ENCODE measurements at places on chromosomes 5 and 9. TPM values are rescaled to one million over a fixed set of nuclear protein-coding genes. Genes with fewer than 3 reads are reported as not detected.

ALDH7A1 gene
- 52.8 TPM for total RNA-seq

IER5L gene
- 32.1 TPM for total RNA-seq

CD72 gene
- total RNA-seq: 1.9 TPM

LCN2 gene
- not detected for total RNA-seq

ELOVL7 gene
- total RNA-seq: 0.09 TPM

ANKRD18A gene
- total RNA-seq: not detected

KIAA0825 gene
- 2.7 TPM for total RNA-seq

TEK gene
- total RNA-seq: 15.6 TPM

MARCOL gene
- total RNA-seq: not detected

EIF4EBP3 gene
- 1.7 TPM for total RNA-seq

ITK gene
- under 0.01 TPM for total RNA-seq

BTNL8 gene
- total RNA-seq: not detected

IL3 gene
- total RNA-seq: not detected

LAMC3 gene
- 0.09 TPM for total RNA-seq

C9 gene
- 0.16 TPM for total RNA-seq

CCL21 gene
- total RNA-seq: not detected

PHF24 gene
- 0.16 TPM for total RNA-seq

GFI1B gene
- total RNA-seq: not detected

ECSCR gene
- not detected for total RNA-seq

SPAG8 gene
- 1.5 TPM for total RNA-seq

FOXD4L4 gene
- 0.32 TPM for total RNA-seq

KIF12 gene
- total RNA-seq: not detected

STK32A gene
- total RNA-seq: 0.09 TPM

GDNF gene
- 0.32 TPM for total RNA-seq

ZCCHC9 gene
- total RNA-seq: 20.9 TPM

EFNA5 gene
- 0.77 TPM for total RNA-seq

PDGFRB gene
- total RNA-seq: 71.1 TPM

FNIP1 gene
- 62.3 TPM for total RNA-seq

IL5 gene
- total RNA-seq: not detected

SCGB3A1 gene
- total RNA-seq: not detected

ANGPTL2 gene
- 55.8 TPM for total RNA-seq

ACTBL2 gene
- total RNA-seq: under 0.01 TPM

SLC34A3 gene
- total RNA-seq: not detected

PRDM9 gene
- not detected for total RNA-seq

SLC22A5 gene
- 6.0 TPM for total RNA-seq

RARS1 gene
- total RNA-seq: 104 TPM

OR1K1 gene
- not detected for total RNA-seq

IL9 gene
- not detected for total RNA-seq

PCDHGB6 gene
- 3.7 TPM for total RNA-seq

LEAP2 gene
- 0.34 TPM for total RNA-seq

WDR38 gene
- not detected for total RNA-seq

HRH2 gene
- not detected for total RNA-seq

SETX gene
- total RNA-seq: 57.1 TPM

FGFR4 gene
- total RNA-seq: 36.5 TPM

QRFP gene
- total RNA-seq: not detected

C5orf58 gene
- total RNA-seq: not detected

TXNDC8 gene
- not detected for total RNA-seq

SIMC1 gene
- 1.7 TPM for total RNA-seq

PCDHB15 gene
- total RNA-seq: 0.32 TPM

HTR4 gene
- total RNA-seq: not detected

DMGDH gene
- 5.1 TPM for total RNA-seq

SH2D3C gene
- total RNA-seq: not detected

Measured in bronchial smooth muscle cell (primary cell).